ENCODE measurements at places on chromosomes 5 and 9. TPM values are rescaled to one million over a fixed set of nuclear protein-coding genes. Genes with fewer than 3 reads are reported as not detected.

- H3K27ac ChIP-seq = no peak overlapping the region
- no peaks in the 10 kb centered on the region for H3K27me3 ChIP-seq
- no peak for DNase-seq
- H3K4me1 ChIP-seq = peaks cover 26% of the 10 kb centered on the region
Measured at GRCh38 chr5:73620334-73620687, 5.7 kb upstream of the ARHGEF28 start.

DNA sequence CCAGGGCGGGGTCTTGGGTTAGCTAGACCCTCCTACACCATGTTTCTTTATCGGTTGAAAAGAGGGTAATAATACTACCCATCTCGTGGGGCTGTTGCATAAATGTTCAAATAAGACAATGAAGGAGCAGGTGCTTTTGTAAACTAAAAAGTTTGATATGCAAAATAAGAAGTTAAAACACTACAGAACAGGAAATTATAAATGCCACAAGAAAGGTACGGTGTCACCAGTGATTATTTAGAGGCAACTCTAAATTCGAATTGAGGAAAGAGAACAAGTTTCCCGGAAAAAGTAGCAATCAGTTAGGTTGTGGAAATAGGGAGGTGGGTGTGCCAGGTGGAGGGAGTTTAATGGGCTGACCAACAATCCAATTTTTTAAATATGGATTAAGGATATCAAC lies 2.5 kb upstream of the PHF19 start:
- H3K27me3 ChIP-seq = no peaks in the 10 kb centered on the region
- H3K36me3 ChIP-seq = no peaks in the 10 kb centered on the region
- no peak for DNase-seq

The SPAAR gene
- 0.83 TPM for total RNA-seq

The TUBB4B gene
- total RNA-seq = 144 TPM

GRCh38 chr5:98065261-98065909 lies 708.1 kb upstream of the RGMB start:
- H3K4me1 ChIP-seq = no peaks in the 10 kb centered on the region
- H3K4me3 ChIP-seq = no peak overlapping the region
- no peak overlapping the region for H3K27ac ChIP-seq

The CDH10 gene
- total RNA-seq = not detected

DNA sequence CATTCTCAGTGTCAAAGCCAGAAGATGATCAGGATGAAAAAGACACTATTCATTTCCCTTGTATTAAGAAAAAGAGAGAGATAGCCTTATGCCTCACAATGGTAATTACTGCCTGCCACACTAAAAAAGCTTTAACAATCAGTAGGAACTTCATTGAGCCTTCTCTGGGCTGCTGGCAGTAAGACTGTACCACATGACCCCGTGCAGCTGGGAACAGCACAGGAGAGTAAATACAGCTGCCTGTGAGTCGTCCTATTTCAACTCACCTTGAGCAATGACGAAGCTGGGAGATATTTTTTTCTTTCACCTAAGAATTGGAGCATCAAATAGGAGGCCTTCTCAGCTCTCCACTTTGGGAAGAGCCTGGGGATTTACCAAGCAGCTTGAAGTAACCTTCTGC lies 316.3 kb downstream of the GABRB2 start:
- H3K27ac ChIP-seq = no peak overlapping the region
- H3K4me1 ChIP-seq = no peaks in the 10 kb centered on the region
- H3K4me3 ChIP-seq = no peak overlapping the region
- no peaks in the 10 kb centered on the region for H3K36me3 ChIP-seq
- H3K27me3 ChIP-seq = no peaks in the 10 kb centered on the region
- DNase-seq = no peak

DNA sequence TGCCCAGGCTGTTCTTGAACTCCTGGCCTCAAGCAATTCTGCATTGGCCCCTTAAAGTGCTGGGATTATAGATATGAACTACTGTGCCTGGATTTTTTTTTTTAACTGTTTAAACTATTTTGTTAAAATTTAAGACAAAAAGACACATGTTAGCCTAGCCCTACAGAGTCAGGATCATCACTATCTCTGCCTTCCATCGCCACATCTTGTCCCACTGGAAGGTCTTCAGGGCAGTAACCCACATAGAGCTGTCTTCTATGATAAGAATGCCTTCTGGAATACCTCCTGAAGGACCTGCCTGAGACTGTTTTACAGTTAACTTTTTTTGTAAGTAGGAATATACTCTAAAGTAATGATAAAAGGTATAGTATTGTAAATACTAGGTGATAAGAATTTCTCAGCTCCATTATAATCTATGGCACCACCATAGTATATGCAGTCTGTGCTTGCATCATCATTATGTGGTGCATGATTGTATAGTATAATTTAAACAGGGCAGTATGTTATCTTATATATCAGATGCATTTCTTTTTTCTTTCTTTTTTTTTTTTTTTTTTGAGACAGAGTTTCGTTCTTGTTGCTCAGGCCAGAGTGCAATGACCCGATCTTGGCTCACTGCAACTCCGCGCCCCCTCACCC lies 52.7 kb downstream of the DENND4C start:
- H3K4me1 ChIP-seq = no peaks in the 10 kb centered on the region
- H3K27ac ChIP-seq = no peak overlapping the region
- H3K27me3 ChIP-seq = no peaks in the 10 kb centered on the region

The FBP1 gene
- 29.9 TPM for total RNA-seq

The HTR1A gene
- not detected for total RNA-seq

DNA sequence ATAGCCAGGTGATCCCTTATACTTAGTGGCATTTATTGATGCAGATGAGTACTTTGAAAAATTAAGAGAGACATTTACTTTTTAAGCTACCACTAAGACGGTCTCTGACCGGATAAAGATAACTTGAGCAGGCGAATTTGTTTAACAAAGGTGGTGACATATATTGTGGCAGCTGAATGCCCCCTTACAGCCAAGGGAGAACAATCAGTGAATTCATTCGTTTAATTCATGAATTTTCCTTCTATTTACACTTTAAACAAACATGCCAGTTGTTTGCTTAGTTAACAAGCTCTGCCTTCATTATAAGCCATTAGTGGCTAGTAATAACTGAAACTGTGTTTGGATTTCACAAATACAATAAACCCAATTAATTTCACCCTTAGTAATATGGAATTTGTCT lies 187.1 kb downstream of the AOPEP start:
- H3K4me1 ChIP-seq = peaks cover 5% of the 10 kb centered on the region
- no peak for DNase-seq
- H3K36me3 ChIP-seq = no peaks in the 10 kb centered on the region
- no peak overlapping the region for H3K4me3 ChIP-seq
- H3K27me3 ChIP-seq = no peaks in the 10 kb centered on the region

GRCh38 chr5:176784218-176785165 lies 25.9 kb upstream of the UNC5A start:
- peaks cover 13% of the 10 kb centered on the region for H3K27me3 ChIP-seq
- H3K4me3 ChIP-seq = no peak overlapping the region

DNA sequence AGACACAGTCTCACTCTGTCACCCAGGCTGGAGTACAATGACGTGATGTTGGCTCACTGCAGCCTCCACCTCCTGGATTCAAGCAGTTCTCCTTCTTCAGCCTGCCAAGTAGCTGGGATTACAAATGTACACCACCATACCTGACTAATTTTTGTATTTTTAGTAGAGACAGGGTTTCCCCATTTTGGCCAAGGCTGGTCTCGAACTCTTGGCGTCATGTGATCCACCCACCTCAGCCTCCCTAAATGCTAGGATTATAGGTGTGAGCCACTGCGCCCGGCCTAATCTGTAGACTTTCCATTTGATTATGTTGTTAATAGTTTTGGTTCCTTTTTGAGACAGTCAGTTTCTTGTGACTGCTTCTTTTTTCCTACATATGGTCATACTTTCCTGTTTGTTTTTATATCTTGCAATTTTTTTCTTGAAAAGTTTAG lies 31.0 kb downstream of the MTREX start:
- no peak for DNase-seq
- no peak overlapping the region for H3K27ac ChIP-seq
- no peaks in the 10 kb centered on the region for H3K36me3 ChIP-seq
- no peaks in the 10 kb centered on the region for H3K27me3 ChIP-seq
- no peak overlapping the region for H3K4me3 ChIP-seq
- H3K4me1 ChIP-seq = no peaks in the 10 kb centered on the region

GRCh38 chr9:254516-254915 lies 39.9 kb downstream of the DOCK8 start:
- no peak overlapping the region for H3K4me3 ChIP-seq
- no peak overlapping the region for H3K27ac ChIP-seq
- H3K36me3 ChIP-seq = no peaks in the 10 kb centered on the region
- peaks cover 15% of the 10 kb centered on the region for H3K4me1 ChIP-seq

- peaks cover 30% of the 10 kb centered on the region for H3K4me1 ChIP-seq
- H3K27me3 ChIP-seq = no peaks in the 10 kb centered on the region
- DNase-seq = peak; percentile 80
- no peaks in the 10 kb centered on the region for H3K36me3 ChIP-seq
- H3K27ac ChIP-seq = peak overlapping the region; percentile 65
Measured at GRCh38 chr5:73796164-73797131, 170.5 kb downstream of the ARHGEF28 start.

DNA sequence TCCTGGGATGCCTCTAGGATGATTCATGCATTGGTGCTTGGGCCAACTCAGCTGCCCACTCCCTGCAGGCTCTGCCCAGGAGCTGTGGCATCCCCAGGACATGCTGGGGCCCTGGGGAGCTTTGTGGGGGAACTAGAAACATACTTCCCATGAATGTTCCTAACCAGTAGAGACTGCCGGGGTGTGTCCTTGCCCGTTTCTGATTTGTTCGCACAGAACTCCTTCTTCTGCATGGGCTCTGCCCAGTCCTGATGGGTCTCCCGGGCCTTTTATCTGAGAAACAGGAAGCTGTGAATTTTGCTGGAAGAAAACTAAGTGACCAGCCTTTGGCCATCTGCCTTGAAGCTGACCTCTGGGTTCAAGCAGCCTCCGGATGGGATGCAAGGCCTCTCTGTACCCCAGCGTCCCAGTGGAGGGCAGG lies 71.6 kb upstream of the RNU6ATAC start:
- no peaks in the 10 kb centered on the region for H3K27me3 ChIP-seq
- peak; percentile 65 for DNase-seq
- no peaks in the 10 kb centered on the region for H3K36me3 ChIP-seq

DNA sequence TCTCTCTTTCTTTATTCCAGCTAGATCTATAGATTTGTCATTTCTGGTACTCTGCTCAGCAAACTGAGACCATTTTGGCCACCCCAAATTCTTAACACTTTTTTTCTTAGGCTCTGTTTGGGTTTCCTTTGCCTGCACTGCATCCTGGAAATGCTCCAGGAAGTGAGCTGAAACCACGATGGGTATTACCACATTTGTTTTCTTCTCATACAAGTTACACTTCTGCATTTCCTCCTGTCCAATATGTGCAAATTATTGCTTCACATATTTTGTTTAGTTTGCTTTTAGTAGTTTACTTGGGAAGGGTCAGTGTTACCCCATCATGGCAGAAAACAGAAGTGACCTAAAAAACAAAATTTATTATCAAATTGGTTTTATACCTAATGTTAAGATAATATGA lies 498.6 kb upstream of the GRIN3A start:
- no peaks in the 10 kb centered on the region for H3K36me3 ChIP-seq
- H3K27me3 ChIP-seq = no peaks in the 10 kb centered on the region
- no peak overlapping the region for H3K4me3 ChIP-seq
- no peak for DNase-seq
- no peak overlapping the region for H3K27ac ChIP-seq
- H3K4me1 ChIP-seq = no peaks in the 10 kb centered on the region

GRCh38 chr9:9002826-9003583 lies 1203.4 kb upstream of the DMAC1 start:
- no peaks in the 10 kb centered on the region for H3K27me3 ChIP-seq
- no peak overlapping the region for H3K27ac ChIP-seq
- H3K36me3 ChIP-seq = no peaks in the 10 kb centered on the region

GRCh38 chr5:58184910-58185309 lies 275.0 kb downstream of the PLK2 start:
- DNase-seq = no peak
- H3K27ac ChIP-seq = no peak overlapping the region
- no peaks in the 10 kb centered on the region for H3K36me3 ChIP-seq

GRCh38 chr9:98045234-98046179 lies 11.0 kb upstream of the NANS start:
- H3K4me3 ChIP-seq = no peak overlapping the region
- no peaks in the 10 kb centered on the region for H3K36me3 ChIP-seq
- no peaks in the 10 kb centered on the region for H3K4me1 ChIP-seq
- no peaks in the 10 kb centered on the region for H3K27me3 ChIP-seq
- no peak for DNase-seq

DNA sequence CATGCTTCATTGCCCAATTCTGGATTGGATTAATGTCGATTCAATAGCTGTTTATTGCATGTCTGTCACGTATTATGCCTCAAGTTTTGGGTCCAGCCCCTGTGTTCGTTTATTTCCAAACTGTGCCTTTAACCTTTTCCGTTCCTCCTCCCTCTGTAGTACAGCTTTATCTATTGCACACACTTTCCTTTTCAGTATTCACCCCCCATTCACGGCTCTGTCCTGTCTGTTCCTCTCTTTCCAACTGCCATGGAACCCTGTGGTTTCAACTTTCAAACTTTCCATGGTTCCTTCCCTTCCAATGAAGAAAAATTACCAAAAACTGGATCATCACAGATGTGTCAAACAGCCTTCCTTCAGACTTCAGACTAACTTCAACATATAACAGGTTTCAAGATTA lies 17.1 kb downstream of the SMARCA2 start:
- no peaks in the 10 kb centered on the region for H3K4me1 ChIP-seq
- no peak overlapping the region for H3K4me3 ChIP-seq
- H3K36me3 ChIP-seq = peaks cover 23% of the 10 kb centered on the region
- no peak for DNase-seq
- H3K27me3 ChIP-seq = no peaks in the 10 kb centered on the region

DNA sequence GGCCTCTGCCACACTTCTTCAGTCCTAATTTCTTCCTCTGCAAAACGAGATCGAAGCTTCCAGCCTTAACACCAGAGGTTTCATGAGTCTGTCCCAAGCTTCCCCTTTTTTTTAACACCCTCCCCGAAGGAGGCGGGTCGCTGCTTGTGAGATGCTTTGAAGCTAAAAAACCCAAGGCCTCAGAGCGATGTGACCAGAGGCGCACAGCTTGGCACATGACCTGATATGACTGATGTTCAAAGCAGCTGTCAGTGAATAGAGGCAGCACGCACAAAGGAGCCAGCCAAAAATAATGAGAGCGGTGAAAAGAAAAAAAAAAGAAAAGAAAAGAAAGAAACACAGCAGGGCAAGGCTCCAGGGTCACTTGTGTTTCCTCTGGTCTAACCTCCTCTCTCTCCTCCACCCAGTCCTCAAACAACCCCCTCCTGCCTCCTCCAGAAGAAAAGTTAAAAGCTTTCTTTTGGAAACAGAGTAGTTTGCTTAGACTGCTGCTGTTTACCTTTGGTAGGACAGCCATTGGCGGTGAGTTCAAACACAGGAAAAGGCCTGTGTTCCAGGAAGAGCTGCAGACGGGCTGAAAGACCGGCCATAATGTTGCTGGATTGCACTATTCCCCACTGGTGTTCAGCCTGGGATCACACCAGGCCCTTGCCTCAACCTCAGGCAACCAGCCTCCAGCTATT lies 10.9 kb upstream of the ZNF366 start:
- no peaks in the 10 kb centered on the region for H3K27me3 ChIP-seq
- H3K36me3 ChIP-seq = no peaks in the 10 kb centered on the region
- no peak overlapping the region for H3K27ac ChIP-seq
- H3K4me3 ChIP-seq = no peak overlapping the region

The PLCXD3 gene
- 9.5 TPM for total RNA-seq

The IL9 gene
- total RNA-seq = not detected

- no peaks in the 10 kb centered on the region for H3K4me1 ChIP-seq
- no peak overlapping the region for H3K27ac ChIP-seq
- H3K27me3 ChIP-seq = no peaks in the 10 kb centered on the region
- no peak for DNase-seq
Measured at GRCh38 chr5:95102080-95102479, 182.8 kb downstream of the MCTP1 start.

GRCh38 chr9:124333203-124333579 lies 75.4 kb downstream of the NEK6 start:
- H3K27ac ChIP-seq = no peak overlapping the region
- no peaks in the 10 kb centered on the region for H3K36me3 ChIP-seq
- no peaks in the 10 kb centered on the region for H3K27me3 ChIP-seq
- DNase-seq = no peak

The SCGB3A2 gene
- total RNA-seq = not detected

The GPR150 gene
- 0.06 TPM for total RNA-seq

Data from adrenal gland (tissue), 19 donors.